NCI-H446 treated with DMSO at 0.1 percent for 48 hours (cell line): ENCODE measurements at places on chromosomes 3 and 15.

DNA sequence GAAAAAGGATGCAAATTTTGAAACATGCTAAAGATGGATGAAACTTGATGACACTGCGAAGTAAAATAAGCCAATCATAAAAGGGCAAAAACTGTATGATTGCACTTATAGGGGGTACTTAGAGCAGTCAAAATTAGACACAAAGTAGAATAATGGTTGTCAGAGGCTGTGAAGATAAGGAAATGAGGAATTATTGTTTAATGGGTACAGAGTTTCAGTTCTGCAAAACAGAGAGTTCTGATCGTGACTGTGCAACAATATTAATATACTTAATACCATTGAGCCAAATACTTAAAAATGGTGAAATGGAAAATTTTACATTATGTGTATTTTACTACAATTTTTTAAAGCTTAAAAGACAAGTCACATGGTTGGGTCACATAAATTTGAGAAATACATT lies 35.1 kb downstream of the UBE3A start:
- no peak for DNase-seq

DNA sequence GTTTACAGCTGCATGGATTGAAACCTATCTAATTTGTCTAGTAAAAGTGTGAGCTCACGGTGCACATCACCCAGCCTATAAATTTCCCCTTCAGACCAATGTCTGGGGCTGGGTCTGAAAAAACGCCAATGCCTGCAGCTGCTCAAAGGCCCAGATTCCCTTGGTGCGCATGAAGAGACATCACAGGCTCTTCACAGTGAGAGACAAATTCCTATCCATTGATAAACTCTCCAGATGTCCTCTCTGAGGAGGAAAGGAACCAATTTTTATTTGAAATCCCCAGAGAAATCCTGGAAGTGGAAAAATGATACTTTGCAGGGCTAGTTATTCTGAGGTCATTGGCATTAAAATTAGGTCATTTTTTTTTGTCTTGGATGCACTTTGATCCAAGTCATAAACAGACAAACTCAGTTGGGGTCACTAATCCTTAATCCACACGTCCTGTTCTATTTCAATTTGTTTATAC lies 360.5 kb downstream of the EPHA3 start:
- no peak for DNase-seq

DNA sequence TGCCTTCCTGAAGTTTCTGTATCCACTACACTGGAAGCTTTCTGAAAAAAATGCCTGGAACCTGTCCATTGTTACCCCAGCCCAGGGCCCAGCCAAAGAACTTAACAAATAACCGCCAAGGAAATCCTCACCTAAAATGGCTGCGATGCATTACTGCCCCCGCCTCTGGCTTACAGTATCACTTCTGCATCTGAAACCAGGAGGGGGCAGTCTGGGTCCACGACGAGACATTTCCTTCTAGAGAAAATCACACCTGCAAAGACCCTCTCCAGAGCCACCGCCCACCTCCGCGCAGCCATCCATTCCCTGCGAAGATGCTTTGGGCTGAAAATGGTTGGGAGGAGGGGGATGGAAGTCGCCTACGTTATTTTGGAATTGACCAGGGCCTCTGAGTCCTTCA lies 22.4 kb upstream of the CELF6 start:
- DNase-seq = no peak

DNA sequence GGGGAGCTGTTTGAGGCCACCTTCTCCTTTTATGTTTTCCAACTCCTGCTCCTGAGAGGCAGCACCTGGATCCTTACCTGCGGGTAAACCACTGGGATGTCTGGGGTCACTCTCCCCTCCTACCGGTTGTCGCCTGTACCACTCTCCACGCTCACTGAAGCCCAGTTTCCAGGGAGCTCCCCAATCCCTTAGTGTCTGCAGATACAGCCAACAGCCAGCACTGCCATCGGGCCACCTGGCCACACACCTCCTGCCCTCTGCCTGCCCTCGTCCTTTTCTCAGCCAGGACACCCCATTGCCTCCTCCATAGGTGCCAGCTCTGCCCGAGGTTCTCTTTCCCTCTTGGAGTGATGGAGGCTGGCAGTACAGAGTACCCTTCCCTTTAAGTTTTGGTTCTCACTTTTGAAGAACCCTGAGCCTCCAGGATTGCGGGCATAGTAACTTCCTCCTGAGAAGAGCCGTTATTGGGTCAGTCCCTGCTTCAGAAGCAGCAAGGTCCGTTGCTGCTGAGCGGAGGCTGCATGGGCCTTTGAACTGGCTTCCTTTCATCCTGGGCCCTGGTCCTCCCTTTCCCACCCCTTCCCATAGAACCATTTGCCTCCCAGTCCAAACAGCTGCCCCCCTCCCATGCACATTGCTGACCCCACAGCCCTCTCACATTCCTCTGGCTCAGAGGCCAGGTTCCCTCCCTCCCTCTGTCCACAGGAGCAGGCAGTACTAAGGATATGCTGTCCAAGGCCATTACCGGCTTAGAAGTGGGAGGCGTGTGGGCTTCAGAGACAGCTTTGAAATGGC lies 30.9 kb downstream of the ARNT2 start:
- DNase-seq = no peak

DNA sequence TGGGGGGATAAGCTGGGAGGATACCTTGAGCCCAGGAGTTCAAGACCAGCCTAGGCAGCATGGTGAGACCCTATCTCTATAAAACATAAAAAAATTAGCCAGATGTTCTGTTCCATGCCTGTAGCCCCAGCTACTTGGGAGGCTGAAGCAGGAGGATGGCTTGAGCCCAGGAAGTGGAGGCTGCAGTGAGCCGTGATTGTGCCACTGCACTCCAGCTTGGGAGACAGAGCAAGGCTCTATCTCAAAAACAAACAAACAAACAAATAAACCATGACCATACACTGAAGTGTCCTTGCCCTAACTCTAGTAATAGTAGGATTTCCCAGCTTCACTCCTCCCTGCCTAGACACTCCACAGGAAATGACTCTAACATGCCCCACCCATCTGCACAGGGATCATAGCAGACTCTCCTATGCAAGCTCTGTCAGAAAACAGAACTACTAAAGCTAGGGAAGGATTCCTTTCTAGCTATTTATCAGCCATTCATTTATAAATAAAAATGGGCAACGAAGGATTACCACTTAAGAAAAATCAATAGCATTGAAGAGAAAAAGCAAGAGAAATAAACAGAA lies 4.6 kb downstream of the ERICH6 start:
- DNase-seq = no peak

DNA sequence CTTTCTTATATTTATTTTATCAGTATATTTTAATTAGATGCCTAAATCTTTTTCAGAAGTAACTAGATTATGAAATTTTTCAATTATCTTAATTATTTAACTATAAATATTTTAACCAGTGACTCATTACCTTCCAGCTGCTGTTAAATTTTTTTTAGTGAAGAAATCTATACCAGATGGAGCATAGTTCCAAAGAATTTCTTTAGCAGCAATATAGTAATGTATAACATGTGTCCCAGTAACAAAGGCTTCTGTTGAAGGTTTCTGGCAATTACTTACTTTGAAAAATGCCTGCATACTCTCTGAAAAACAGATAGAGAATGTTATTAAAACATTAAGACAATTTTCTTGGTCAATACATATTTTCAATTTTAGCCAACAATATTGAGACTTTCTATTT lies 45.1 kb upstream of the CP start:
- no peak for DNase-seq

DNA sequence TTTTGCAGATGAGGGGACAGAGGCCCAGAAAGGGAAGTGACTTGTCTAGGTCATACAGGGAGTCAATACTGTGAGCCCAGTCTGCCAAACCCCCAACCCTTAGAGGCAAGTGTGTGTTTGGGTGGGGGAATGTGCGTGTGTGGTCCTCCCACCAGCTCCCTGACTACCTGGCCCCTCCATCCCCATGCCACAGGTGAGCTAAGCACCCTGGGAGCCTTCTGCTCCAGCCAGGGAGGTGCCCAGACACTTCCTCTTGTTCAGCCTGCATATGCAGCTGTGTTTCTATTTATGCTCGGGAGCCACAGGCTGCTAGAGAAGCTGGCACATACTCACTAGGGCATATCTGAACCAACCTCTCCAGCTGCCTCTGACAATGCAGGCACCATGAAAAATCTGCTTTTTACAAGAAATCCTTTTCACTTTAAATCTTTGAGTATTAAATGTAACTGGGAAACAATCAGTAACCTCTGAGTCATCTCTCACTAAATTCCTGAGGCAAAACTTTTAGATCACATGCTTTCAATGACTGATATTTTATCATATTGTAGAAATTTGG lies 20.7 kb downstream of the TBC1D2B start:
- no peak for DNase-seq

DNA sequence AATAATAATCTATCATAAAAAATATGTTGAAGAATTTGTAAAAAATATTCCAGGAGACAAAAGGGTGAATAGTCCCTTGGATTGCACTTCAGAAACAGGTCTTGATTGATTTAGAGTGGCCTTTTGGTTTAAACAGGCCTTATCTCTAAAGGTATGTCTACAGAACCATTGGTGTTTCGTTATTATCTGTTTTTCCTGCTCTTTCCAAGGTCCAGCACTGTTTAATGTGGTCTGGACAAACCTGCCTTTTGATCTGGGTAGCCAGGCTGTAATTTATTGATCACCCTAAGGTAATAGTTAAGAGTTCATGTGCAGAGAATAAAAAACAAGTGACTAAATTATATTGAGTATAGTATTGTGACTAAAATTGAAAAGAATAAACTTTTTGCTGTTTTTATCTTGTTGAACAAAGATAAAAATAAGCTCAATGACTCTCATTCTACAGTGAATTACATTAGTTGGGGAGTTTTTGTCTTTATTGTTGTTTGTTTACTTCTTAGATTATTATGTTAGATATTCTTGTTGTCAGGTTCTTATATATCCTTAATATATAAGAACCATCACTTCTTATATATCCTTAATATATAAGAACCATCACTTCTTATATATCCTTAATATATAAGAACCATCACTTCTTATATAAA lies 25.1 kb downstream of the SLC2A2 start:
- no peak for DNase-seq

DNA sequence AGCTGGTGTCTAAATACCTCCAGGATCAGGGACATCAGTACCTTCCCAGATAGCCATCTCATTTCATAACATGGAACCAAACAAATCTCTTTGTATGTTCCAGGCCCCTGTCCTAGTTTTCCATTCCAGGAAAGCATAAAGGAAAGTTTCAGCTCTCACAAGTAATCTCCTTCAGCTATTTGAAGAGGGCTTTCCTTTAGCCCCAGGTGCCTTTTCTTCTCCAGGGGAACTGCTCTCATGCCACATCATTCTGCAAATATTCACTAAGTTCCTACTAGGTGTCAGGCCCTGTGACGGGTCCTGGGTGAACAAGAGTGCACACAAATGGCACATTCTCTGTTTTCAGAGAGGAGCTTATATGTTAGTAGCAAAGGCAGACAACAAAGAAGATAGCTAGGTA lies 136.1 kb downstream of the ADAMTS9 start:
- DNase-seq = no peak

DNA sequence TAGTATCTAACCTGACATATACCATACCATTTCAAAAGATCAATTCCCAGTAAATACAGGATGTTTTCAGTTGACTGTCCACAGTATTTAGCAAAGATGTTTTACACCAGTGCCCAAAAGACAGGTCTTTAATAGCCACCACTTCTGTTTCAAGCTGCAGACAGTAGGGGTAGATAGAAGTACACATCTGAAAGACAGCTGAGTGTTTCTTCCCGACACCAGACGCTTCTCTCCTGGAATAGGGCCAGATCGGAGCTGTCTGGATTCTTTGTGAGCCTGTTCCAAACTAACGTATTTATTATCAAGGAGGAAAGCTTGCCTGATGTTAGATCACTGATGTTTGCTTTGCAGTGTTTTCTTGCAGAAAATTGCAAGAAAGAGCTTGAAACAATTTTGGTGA lies 136.1 kb upstream of the RBMS3 start:
- peak; percentile 43 for DNase-seq

GRCh38 chr3:70871909-70872656 lies 559.6 kb upstream of the MDFIC2 start:
- no peak for DNase-seq

- DNase-seq = no peak
These were observed 82.5 kb downstream of the TOP2B start for GRCh38 chr3:25582242-25582641.

GRCh38 chr3:29764041-29764440 lies 483.2 kb downstream of the RBMS3 start:
- DNase-seq = peak; percentile 84

GRCh38 chr15:64566629-64567427 lies 106.5 kb downstream of the ZNF609 start:
- no peak for DNase-seq

DNA sequence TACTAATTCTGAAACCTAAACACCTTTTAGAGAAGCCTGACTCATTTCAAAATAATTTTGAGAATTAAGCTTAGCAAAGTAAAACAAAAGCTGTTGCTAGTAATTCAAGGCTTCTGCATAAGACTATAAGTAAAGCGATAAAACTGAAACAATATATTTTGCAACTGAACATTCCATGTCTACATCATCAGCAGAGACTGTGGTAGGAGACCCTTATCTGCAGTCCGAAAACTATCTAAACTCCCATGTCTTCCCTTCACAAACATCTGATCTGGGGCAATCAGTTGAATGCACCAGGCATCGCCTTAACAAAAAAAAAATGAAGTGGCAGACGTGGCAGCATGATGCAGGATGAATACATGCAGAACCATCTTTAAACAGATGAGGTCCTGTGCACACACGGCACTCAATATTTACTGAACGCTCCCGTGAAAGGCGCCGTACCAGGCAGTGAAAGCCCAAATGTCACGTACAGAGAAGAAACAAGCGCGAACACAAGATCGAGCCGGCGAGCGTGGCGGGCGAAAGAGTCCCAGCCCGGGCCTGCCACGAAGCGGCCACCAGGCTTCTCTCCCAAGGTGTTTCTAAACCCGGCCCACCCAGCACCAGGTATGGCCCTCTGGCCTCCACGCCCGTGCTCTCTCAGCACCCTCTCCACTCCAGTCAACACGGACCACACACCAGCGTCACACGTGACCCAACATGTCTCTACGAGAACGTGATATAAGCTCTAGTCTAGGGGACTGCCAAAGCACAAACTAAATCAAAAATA lies 63.0 kb downstream of the CHSY1 start:
- DNase-seq = no peak

DNA sequence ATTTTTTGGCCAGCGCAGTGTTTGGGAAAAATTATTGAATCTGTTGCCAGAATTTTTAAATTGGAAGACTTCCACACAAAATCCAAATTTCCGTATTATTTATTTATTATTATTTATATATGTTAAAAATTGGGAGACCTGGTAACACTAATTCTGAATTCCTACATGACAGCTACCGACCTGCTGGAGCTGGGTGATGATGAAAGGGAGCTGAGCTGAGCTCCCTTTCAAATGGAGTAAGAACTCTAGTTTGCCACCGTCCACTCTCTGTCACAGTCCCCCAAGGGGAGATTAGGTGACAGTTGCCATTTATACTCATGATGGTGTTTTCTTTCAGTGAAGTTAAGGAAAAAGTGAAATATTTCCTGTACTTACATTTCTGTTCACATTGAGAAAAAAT lies 1.4 kb downstream of the CRTC3 start:
- no peak for DNase-seq

GRCh38 chr15:73504885-73505284 lies 61.9 kb downstream of the REC114 start:
- DNase-seq = no peak

- no peak for DNase-seq
These were observed 65.8 kb downstream of the AAGAB start for GRCh38 chr15:67188551-67189218.

- no peak for DNase-seq
These were observed 31.5 kb downstream of the CLEC3B start for GRCh38 chr3:45057557-45057956.
